ENCODE measurements at places on chromosomes 16 and 17. TPM values are rescaled to one million over a fixed set of nuclear protein-coding genes. Genes with fewer than 3 reads are reported as not detected.

The CACNG1 gene
- total RNA-seq: not detected

The TPPP3 gene
- 21.7 TPM for total RNA-seq

The PRAC2 gene
- not detected for total RNA-seq

The SDR42E1 gene
- 0.20 TPM for total RNA-seq

The LPO gene
- not detected for total RNA-seq

The PRR11 gene
- total RNA-seq: 9.6 TPM

The KCTD13 gene
- 18.4 TPM for total RNA-seq

The VAT1L gene
- 17.9 TPM for total RNA-seq

The MPP3 gene
- 22.9 TPM for total RNA-seq

The PRSS33 gene
- 0.39 TPM for total RNA-seq

The SMPD3 gene
- 85.4 TPM for total RNA-seq

The NPIPA7 gene
- total RNA-seq: 10.4 TPM

The RFWD3 gene
- 30.5 TPM for total RNA-seq

The OR1A1 gene
- not detected for total RNA-seq
